Caki2 (cell line): ENCODE measurements at places on chromosomes 5 and 9.

GRCh38 chr5:96434201-96434645 lies 1.2 kb upstream of the PCSK1 start:
- peak; percentile 28 for DNase-seq

- peak; percentile 75 for DNase-seq
These were observed 709 bp downstream of the ELL2 start for GRCh38 chr5:95960667-95961616.

- no peak for DNase-seq
These were observed 603.7 kb downstream of the BNC2 start for GRCh38 chr9:16266648-16267276.

- DNase-seq, result peak; percentile 62
These were observed 33.5 kb upstream of the EBF1 start for GRCh38 chr5:159133041-159133741.

DNA sequence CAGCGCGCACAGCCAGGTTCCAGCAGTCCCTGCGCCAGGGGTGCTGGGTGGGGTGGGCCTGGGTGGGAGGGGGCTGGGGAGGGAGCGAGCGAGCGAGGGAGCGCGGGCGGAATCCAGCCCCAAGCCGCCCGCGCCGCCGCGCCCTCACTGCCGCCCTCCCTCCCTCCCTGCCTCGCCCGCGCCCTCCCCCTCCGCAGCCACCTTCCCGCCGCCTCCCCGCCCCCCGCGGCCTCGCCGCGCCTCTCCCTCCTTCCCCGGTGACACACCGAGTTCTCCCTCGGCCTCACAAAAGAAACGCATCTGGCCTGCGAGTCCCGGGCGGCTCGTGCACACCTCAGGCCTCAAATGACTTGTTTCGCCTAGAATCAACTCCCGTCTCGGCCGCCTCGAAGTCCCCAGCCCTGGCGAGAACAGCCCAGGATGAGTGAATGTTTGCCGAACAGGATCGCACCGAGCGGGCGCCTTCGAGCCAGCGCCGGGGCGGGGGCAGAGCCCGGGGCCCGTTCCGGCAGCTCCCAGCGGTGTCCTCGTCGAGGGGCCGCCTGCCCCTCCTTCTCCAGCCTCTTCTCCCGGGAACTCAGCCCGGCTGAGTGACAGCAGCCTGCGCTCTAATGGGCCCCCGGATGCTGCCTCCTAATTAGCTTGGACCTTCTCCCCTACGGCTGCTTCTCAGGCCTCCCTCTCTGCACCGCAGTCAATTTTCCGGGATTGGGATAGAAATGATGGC lies 371 bp upstream of the PITX1 start:
- peak; percentile 21 for DNase-seq

- no peak for DNase-seq
These were observed 13.6 kb downstream of the MCCC2 start for GRCh38 chr5:71600783-71601182.

GRCh38 chr9:4382722-4383317 lies 83.0 kb upstream of the GLIS3 start:
- peak; percentile 14 for DNase-seq

GRCh38 chr5:157750320-157750719 lies 6.8 kb downstream of the LSM11 start:
- DNase-seq, result no peak

DNA sequence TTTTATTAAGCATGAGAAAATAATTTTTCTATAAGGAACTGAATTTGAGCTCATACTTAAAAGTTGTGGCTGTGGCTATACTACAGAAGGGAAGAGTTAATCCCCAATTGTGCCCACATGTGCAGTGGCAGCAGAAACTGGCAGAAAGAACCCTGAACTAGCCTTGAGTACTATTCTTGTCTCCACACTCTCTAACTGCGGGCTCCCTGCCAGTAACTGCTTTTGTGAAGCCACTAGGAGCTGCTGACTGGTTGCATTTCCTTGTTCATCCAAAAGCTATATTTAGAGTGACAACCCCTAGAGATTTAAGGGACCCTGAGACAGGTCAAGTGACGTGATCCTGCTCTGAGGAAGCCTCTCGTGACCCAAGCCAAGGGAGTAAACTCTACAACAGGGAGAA lies 238.6 kb downstream of the ELAVL2 start:
- DNase-seq, result no peak

DNA sequence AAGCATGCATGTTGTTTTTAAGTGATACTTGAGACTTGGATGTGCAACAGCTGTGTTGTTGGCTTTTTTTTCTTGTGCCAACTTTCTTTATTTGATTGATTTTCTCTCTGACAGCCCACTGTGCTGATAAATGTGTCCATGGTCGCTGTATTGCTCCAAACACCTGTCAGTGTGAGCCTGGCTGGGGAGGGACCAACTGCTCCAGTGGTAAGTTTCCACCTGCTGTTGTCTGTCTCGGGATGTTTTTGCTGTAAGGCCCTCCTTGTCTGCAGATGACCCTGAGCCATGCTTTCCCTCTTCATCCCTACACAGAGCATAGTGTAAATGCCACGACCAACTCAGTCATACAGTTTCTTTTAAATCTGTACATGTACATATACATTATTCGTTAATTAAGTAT lies 79.2 kb downstream of the MEGF10 start:
- DNase-seq, result no peak

- DNase-seq, result no peak
These were observed 92.7 kb upstream of the PTCH1 start for GRCh38 chr9:95609426-95609825.

- no peak for DNase-seq
These were observed 145.6 kb downstream of the FBXL7 start for GRCh38 chr5:15645381-15646160.

- no peak for DNase-seq
These were observed 416.8 kb downstream of the TMEM38B start for GRCh38 chr9:106111039-106111730.

DNA sequence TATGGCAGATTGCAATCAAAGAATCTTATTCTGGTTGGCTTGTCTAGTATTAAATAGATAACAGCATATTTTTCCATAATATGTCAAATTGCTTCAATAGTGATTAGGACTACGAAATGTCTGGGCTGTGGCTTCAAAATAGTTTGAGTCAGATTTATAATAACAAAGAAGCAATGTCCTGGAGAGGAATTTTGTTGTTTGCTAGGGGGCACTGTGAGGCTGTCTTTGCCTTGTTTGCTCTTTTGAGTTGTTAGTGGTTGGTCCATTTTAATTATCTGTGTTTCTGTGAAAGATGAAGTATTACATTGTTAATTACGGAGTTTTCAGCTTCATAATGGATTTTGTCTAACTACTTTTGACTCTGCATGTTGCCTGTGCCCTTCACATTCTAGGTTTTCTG lies 713.6 kb downstream of the TLE4 start:
- no peak for DNase-seq

GRCh38 chr9:93346231-93347112 lies 105.0 kb upstream of the FAM120A start:
- DNase-seq, result no peak

GRCh38 chr5:95352691-95353090 lies 38.5 kb upstream of the FAM81B start:
- no peak for DNase-seq

GRCh38 chr5:110899566-110900412 lies 161.0 kb downstream of the SLC25A46 start:
- peak; percentile 61 for DNase-seq

DNA sequence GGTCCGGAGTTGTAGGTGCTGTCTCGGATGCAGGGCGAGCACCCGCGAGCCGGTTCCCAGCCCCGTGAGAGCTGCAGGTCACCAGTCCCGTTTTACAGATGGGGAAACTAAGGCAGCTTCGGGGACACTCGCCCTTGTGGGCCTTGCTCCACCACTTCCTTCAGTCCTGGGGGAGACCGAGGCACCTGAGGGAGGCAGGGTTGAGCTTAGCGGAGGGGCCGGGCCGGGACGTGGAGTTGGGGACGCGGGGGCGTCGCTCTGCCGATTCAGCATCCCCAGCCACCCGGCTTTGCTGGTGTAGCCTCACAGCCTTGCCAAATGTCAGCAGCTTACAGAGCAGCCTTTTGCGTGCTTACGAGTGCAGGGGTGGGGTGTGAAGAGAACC lies 530 bp downstream of the BBLN start:
- no peak for DNase-seq

GRCh38 chr5:19001054-19001453 lies 986.9 kb downstream of the CDH18 start:
- no peak for DNase-seq

DNA sequence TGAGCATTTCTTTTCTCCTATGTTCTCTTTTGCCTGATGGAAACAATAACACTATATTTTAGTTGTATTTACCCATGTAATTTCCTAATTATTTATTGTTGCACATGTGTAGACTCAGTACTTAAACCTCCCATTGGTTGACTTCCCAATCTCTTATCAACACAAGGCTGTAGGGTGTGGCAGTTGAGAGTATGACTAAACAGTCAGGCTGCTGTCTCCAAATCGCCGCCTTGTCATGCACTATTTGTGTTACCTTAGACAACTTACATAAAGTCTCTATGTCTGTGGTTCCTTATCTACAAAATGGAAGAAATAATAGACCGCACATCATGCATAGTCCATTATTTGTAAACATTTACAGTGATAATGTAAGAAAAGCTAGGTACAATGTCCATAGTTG lies 68.9 kb upstream of the EFNA5 start:
- DNase-seq, result no peak

DNA sequence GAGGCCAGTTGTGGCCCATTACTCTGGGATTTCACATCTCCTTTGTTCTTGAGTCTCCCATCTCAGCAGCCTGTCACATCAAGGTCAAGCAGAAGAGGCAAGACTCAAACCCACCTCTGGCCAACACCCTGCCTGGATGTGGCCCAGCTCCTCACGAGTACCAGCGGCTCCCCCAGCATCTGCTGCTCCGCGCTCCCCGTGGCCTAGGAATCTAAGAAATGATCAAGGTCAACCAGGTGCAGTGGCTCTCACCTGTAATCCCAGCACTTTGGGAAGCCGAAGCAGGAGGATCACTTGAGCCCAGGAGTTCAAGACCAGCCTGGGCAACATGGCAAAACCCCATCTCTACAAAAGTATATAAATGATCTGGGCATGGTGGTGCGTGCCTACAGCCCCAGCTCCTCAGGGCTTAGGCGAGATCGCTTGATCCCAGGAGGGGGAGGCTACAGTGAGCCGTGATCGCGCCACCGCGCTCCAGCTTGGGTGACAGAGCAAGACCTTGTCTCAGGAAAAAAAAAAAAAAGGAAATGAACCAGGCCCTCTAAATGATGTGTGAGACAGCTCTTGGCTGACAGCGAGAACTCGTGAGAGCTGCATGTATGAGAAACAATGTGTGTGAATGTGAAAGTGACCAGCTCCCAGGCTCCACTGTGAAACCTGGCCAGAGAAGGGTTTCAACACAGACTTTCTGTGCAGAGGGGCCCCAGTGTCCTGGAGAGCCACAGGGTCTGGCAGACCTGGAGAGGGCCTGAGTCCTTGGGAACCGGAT lies 61.6 kb upstream of the ANGPTL2 start:
- no peak for DNase-seq

DNA sequence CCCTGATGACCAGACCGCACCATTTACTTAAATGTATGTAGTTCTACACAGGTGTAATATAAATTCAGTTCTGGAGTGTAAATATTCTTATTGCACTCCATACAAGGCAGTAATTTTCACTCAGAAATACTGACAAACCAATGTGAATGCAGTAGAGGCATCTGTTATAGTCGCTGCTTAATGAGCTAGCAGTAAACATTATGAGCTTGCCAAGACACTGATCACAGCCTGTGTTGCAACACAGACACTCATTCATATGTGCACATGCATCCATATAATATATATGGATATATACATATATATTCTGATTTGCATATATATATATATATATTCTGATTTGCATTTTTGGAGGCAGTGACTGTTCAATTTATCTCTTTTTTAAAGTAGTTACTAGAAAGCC lies 435.1 kb upstream of the ST8SIA4 start:
- DNase-seq, result no peak

DNA sequence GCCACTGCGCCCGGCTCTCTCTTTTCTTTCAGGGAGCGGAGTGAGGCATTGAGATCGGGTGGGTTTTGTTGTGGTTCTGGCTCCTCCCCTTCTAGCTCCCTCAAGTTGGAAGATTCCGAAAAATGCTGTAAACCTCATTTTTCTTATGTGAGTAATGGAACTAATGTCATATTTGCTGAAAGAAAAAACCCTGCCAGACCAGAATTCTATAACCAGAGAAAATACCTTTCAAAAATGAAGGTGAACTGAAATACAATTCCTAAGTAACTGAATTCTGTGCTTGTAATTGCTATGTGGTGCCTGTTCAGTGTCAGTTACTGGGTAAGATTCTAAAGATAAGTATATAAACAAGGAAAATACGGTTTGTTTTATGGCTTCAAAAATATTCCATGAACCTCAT lies 30.9 kb upstream of the CDK20 start:
- DNase-seq, result no peak

DNA sequence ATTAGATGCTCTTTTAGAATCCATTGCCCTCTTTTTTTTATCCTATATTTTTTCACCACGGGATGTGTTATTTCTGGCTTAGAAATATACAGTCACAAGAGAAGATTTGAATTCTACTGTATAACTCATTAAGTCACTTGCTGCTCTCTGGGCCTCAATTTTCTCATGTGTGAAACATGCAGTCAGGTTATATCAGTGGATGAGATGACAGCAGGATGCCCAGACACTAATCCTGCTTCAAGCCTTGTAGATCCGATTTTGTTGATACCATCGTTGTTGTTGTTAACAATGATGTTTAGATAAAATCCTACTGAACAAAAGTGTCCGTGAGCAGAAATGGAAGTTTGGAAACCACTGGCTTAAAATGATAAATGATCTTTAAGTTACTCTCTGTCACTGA lies 421.9 kb upstream of the DMAC1 start:
- no peak for DNase-seq

DNA sequence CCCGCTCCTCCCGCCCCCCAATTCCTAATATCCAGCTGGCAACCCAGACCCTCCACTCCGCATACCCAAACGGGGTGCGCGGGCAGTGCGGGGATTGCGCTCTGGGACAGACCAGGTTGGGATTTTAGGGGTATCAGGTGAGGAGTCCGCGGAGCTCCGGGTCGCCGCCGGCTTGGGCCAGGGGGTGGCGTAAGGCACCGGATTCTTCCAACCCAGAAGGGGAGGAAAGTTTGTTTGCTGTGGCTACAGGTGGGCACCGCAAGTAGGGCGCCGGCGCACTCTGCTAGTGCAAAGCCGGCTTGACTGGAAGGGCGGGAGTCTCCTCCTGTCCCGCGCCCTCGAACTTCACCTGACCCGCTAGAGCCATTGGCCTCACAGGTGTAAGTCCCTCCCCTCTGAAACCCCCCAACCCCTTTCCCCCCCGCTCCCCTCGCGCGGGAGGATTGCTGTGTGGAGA lies 709 bp downstream of the IQGAP2 start:
- DNase-seq, result peak; percentile 10

- DNase-seq, result peak; percentile 70
These were observed 39.2 kb downstream of the GRAMD2B start for GRCh38 chr5:126462239-126463014.
